Vagina (tissue), 2 donors: ENCODE measurements at places on chromosomes 16 and 17.

- DNase-seq: no peak
These were observed 52.7 kb downstream of the ASIC2 start for GRCh38 chr17:33240362-33240761.

DNA sequence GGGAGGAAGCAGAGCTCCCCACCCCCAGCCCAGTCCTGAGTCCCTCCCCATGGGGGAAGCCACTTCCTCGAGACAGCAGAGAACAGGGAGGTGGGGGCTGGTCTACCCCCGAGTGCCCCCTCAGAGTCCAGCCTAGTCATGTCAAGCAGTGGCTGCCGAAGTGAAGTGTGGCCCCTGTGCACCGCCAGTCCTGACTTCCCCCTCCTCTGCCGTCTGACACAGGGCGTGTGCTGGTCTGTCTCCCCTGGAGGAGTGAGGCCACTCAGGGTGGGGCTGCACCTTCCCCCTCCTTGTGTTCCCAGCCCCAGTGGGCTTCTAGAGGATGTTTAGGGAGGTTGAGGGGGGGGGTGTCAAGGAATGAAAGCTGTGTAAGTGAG is 46.9 kb downstream of the MRC2 start:
- DNase-seq: no peak

DNA sequence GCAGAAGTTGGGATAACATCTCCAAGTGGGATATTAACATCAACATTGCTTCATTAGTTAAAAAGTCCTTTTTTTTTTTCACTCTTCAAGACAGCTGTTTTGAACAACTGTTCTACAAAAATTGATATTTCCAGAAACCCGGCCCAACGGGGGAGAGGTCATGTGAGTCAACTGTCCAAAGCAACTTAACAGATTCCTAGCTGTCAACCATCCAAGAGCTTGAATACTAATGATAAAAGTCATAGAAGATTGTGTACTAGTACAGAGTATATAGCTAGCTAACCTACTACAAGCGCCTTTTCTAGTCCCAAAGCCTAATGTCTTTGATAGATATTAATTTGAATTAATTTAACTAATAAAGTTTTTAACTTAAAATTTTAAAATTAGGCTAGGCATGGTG is 172.0 kb downstream of the CYB561 start:
- no peak for DNase-seq

DNA sequence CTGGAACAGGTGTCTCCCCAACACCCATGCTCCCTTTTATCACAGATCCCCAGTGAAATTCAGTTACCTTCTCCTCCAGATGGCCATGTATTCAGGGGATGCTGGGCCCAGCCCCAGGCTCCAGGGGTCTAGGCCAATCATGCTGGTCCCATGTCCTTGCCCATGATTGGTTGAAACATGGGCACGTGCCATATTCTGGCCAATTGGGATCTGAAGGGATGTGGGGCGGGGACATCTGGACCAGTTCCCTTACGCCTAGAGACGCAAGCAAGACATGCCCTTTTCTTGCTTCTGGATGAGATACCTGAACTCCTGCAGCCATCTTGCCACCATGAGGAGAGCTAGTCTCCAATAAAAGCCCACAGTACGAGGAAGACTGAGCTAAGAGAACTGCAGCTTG is 31.0 kb upstream of the ST6GALNAC1 start:
- no peak for DNase-seq

- DNase-seq: no peak
These were observed 42.7 kb upstream of the CPNE2 start for GRCh38 chr16:57049678-57050077.
